ENCODE measurements at places on chromosomes 5 and 9.

DNA sequence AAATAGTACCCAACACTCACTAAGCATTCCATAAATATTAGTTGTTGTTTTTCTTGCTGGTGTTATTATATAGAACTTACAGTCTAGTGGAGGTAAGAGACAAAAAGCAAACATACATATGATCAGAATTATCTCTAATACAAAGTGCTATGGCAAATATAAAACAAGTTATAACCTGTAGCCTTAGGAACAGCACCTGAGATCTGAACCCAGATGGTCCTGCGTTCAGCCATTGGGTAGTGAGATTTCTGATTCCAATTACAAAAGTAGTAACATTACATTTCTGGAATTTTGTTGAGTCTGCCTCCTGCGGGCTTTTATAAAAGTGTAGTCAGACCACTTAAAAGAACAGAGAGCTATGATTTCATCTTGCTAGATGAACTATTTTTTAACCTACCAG lies 242.9 kb upstream of the ZNF462 start:
- DNase-seq = no peak

GRCh38 chr5:159678657-159679392 lies 237.5 kb upstream of the ADRA1B start:
- DNase-seq = no peak

DNA sequence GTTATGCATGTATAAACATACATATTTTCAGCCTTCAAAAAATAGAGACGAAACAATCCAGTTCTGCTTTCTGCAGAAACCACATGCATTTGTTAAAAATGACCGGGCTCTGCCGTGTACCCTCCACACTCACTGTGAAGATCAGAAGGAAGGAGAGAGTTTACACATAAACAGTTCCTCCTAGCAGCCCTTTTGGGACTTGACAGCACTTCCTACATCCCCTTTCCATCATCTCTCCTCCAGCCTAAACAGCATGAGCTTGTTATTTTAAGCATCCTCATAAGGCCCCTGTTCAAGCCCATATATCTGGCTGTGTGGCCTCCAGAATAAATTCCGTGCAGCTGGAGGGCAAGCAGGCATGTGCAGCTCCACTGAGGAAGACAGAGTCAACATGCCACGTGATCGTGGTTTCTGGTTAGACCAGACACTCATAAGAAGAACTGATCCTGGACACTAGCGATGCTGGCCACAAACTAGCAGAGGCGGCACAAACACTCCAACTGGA lies 42.2 kb downstream of the NIPAL4 start:
- DNase-seq = no peak

- no peak for DNase-seq
Observed at GRCh38 chr5:106205916-106206571, 1464.7 kb downstream of the EFNA5 start.

- DNase-seq = no peak
Observed at GRCh38 chr5:179796877-179797608, 3.3 kb downstream of the LTC4S start.

DNA sequence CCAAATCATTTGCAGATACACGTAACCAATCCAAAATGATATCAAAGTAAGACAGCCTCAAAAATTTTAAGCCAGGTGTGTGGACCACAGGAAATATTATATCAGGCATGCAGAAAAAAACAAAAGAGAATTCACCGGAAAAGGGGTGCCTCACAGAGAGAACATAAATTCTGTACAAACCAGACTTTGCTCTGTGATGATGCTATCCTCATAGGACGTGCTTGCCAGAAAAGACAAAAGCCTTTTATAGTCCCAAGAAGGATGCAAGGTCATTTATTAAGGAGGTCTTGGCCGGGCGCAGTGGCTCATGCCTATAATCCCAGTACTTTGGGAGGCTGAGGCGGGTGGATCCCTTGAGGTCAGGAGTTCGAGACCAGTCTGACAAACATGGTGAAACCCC lies 16.8 kb upstream of the ATP6V1G1 start:
- no peak for DNase-seq

- DNase-seq = no peak
Observed at GRCh38 chr5:41347569-41347968, 134.2 kb upstream of the C6 start.

DNA sequence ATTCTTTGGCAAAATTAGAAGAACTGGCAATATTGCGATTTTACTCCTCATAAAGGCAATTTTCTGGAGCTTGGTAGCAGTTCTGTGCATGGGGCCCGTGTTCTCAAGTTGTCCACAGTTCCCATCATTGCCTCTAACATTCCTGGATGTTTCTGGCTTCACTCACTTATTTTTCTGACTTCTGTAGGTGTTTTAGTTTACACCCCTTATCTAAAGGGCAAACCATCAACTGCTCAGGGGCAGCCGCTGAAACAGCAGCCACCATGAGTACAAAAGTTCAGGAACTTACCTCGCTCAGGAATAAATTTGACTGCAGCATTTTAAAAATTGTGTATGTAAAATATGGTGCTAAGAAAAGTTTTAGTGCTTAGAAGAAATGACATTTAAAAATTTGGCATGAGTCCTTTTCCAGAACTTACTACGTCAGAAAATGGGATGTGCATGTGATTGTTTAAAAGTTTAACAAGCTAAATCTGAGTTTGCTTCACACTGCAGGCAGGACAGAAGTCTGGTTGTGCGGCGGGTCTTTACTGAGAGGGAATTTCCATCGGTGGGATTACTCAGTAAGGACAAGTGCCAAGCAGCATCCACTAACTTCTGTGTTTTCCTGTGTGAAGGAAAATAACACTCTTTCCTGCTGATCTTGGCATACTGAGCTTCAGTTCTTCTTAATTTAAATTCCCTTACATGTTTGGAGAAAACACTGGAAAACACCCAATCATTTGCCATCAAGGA lies 261.7 kb downstream of the MAT2B start:
- no peak for DNase-seq

- DNase-seq = no peak
Observed at GRCh38 chr5:148855249-148856008, 29.0 kb downstream of the ADRB2 start.

DNA sequence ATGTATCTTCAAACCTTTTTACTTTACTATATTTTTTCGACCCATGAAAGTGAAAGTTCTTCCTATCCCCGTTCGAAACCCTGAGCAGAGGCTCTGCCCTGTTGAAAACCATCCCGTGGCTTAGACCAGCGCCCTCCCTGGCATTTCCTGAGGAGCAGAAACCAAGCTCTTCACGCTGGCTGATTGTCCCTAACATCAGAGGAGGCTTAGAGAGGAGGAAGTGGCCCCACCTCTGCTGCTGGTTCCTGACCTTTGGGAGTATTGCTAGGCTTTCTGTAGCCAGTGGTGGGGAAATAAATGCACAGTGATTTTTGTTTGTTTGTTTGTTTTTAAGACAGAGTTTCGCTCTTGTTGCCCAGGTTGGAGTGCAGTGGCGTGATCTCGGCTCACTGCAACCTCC lies 4.2 kb upstream of the PTGES start:
- DNase-seq = no peak

DNA sequence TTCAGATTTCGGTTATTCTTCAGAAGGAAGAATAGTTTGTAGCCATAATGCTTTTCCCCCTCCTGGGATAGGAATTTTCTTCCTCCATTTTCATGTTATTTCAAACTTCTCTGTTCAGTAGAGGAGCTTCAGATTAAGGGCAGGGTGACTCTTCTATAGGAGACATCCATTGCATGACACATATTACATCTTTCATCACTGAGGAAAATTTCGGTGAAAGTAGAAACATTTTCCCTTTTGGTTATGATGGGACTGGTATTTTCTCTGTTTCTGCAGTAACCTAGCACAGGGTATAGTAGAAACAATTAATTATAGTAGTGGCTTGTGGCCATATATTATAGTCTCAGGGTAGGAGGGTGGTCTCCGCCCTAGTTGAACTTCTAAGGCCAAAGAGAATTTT lies 1.1 kb downstream of the IPO11 start:
- DNase-seq = no peak

GRCh38 chr9:38008168-38009034 lies 60.6 kb downstream of the SHB start:
- DNase-seq = peak; percentile 82

DNA sequence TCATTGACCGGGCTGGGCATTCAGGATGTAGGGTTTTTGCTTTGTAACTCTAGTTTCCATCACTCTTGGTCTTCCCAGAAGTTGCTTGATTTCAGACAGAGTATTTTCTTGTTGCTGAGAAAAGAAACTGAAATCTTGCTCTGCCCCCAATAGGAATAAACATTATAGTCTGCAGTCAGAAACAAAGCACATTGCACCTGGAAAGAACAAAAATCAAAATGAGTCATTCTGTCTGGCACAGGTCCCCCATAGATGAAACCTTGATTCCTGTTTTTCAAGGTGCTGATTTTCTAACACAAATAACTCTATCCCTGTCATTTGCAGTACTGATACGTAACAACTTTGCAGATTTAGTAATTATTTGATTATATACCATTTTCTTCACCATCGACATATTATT lies 232.1 kb downstream of the FBXO4 start:
- no peak for DNase-seq

DNA sequence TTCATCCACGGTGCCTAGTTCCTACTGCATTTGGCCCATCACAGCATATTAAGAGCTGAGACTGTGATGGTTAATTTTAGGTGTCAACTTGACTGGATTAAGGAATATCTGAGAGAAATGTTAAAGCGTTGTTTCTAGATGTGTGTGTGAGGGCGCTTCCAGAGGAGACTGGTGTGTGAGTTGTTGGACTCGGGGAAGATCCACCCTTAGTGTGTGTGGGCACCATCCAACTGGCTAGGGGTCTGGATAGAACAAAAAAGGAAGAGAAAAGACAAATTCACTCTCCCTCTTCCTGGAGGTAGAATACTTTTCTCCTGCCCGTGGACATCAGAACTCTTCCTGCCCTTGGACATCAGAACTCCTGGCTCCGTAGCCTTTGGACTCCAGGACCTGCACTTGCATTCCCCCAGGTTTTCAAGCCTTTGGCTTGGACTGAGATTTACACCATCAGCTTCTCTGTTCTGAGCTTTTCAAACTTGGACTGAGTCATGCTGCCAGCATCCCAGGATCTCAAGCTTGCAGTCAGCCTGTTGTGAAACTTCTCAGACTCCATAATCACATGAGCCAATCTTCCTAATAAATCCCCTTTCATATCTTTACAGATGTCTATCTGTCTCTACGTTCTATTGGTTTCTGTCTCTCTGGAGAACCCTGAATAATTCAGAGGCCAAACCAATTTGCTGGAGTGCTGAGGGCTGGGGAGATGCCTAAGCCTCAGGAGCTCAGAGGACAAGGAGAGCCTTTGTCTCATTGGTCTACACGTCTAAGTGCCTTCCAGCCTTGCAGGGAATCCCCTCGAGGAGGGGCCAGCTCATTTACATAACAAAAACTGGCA lies 164.5 kb downstream of the DCP2 start:
- no peak for DNase-seq

GRCh38 chr9:972501-973294 lies 3.8 kb upstream of the DMRT3 start:
- DNase-seq = no peak

DNA sequence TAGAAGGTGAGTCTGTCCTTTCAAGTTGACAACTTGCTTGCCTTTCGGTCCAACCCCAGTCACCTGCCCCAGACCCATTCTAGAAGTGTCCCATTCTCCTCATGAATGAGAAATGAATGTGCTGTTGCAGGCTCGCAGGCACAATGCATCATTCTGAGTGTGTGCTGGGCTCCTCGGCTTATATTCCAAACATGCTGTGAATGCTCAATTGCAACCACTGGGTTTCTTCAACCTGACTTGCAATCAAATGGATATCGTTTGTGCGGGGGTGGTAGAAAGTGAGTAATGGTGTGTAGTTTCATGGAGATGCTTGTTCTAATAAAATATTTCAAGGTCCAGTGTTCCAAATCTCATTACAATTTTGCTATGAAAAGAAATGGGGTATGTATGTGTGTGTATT lies 256.6 kb upstream of the IL12B start:
- DNase-seq = no peak

DNA sequence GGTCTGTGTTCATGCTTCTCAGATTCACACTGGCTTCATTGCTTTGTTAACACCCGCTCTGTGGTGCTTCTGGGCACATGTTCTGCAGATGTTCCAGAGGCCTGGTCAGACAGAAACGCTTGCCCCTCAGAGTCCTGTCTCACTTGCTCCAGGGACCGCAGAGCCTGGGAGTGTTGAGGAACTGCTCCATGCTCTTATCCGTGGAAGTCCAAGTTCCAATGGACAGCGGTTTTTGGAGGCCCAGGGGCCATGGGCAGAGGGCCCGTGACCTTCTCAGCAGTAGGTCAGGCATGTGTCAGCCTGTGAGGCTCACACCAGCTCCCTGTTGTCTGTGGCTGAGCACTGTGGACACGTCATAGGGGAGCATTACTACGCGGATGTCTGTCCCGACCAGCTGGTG lies 364.7 kb upstream of the IRX1 start:
- DNase-seq = no peak

- DNase-seq = no peak
Observed at GRCh38 chr5:53337827-53338226, 142.6 kb upstream of the FST start.

GRCh38 chr9:90333226-90333625 lies 309.4 kb downstream of the DIRAS2 start:
- no peak for DNase-seq

DNA sequence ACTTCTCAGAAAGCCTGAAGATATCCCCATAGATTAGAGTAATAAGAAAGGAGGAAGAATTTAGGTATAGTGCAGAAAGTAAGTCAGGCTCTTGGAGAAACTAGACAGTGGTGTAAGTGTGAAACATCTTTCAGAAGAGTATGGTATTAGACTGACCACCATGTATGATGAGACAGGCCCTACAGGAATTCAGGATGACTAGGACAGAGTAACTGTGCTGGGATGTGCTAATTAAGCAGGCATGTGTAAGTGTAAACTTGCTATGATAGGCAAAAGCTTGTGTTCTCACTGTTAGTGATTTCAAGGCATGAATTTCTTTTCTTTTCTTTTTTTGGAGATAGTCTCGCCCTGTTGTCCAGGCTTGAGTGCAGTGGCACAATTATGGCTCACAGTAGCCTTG lies 70.8 kb downstream of the RAB24 start:
- no peak for DNase-seq

DNA sequence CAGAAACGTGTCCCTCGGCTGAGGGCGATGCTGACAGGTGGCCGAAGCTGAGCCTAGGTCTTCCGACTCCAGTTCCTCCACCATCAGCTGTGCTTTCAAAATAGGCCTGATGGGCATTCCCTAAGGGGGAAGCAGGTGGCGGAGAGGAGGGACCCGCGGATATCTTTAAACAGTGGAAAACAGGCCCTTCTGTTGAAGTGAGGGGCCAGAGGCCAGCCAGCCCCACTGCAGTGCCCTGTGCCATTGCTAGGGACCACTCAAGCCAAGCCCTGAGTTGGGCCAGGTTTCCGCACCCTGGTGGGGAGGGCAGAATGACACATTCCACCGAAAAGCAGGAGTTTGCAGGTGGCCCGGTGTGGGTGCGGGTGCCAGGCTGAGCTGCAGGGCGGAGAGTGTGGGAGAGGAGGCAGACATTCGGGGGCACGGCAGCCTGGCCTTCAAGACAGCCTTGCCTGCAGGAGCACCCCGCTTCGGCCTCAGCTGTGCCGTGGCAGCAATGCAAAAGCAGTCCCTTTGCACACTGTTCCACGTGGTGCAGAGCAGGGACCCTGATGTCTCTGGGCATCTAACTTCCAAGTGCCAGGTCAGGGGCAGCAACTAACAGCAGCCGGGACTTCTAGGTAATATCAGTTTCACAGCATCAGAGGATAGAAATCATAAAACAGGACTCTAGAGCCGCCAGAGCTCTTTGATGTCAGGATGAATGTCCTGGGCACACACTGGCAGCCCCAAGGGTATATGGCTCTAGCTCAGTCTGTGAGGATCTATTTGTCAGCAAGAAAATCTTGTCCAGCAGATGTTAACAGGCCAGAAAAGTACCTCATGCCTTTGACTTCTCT lies 17.2 kb downstream of the HNRNPH1 start:
- DNase-seq = no peak

- no peak for DNase-seq
Observed at GRCh38 chr5:118366429-118366828, 621.9 kb downstream of the DTWD2 start.

All from stimulated activated CD8-positive, alpha-beta memory T cell treated with anti-CD3 and anti-CD28 coated beads, Interleukin-7, amount 100 ng/mL, for 48 hours (primary cell).